KBM-7 (cell line): ENCODE measurements at places on chromosomes 13 and 19.

DNA sequence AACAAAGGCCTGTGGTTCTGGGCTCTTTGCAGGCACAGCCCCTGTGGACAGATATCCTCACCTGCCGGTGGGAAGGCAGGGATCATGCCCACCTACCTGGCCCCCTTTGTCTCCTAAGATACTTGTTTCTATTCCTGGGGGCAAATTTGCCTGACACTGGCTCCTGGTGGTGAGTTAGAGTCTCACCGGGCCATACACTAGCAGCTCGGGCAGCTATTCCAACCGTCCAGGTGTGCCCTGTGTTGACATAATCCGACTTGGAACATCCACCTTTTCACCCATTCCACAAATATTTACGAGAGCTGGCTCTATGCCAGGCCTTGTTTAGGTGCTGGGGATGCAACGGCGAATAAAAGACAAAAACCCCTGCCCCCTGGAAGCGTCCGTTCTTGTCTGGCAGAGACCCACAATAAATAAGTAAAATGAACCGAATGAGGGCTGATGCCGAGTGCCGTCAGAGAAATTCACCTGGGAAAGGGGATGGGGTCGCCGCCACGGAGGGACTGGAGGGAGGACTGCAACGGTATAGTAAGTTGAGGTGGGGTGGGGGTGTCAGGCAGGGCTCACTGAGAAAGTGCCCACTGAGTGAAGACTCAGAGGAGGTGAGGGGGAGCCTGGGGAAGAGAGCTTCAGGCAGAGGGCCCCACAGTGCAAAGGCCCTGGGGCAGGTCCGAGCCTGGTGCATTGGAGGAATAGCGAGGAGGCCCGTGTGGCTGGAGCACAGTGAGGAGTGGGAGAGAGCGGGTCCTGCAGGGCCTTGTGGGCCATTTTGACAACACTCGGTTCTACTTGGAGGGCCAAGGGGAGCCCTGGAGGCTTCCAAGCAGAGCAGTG lies 43.2 kb upstream of the RANBP3 start:
- no peak for DNase-seq

DNA sequence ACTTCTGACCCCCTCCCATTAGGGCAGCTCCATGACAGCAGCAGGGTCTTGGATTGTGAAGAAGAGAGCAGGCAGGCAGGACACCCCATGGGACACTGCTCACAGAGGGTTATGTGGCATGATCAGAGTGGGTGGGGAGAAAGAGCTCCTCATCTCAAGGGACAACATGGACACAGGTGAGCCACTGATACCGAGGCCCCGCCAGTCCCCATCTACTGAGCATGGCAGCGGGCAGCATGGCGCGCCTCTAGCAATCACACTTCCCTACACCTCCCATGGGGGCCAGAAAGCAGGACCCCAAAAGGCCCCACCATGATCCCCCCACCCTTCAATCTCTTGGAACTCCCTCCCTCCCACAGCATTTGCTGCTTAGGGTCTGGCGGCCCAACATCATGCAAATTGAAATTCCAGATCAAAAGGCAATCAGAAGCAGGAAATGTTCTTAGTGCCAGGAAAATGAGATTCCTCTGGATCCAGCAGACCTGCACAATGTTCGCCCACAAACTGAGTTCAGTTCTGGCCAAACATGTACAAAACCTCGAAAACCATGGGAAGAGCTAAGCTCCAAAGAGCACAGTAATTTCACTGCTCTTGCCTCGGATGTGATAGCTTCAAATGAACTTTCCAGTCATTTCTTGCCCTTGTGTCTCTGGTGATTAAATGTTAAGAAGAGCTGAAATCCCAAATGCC lies 14.8 kb downstream of the DOCK9 start:
- DNase-seq = no peak

DNA sequence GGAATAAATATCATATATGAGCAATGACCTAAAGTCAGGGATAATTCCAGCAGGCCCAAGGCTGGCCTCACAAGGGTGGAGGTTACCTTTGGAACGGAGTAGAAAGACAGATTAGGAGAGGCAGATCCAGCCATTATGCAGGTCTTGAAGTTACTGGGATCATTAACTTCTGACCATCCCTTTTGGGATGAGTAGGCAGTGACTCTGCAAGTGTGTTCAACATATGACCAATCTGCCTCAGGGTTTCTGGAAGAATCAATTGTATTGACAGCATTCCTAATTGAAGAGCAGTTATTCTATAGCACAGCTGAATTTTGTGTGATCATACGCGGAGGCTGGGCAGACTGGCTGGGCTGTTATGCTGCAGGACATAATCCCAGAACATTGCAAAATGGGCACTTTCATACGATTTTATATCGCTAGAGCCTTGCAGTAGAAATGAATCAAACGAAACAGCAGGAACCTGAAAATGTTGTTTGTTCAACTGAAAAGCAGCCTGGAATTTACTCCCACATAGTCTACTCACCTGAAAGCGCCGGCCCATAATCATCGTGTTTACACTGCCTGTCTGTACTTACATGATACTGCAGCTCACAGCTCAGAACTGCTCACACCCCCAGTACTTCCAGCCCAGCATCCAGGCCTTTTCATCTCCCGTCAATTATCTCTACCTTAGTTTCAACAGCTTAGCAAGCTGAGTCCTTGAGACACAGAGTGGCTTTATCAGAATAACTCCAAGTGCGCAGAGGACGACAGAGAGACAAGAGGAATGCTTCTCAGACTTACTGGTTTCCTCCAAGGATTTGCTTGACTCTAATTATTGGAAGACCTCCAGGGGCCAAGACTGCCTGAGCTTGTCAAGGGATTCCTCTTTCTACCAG lies 556.1 kb downstream of the EFNB2 start:
- no peak for DNase-seq

DNA sequence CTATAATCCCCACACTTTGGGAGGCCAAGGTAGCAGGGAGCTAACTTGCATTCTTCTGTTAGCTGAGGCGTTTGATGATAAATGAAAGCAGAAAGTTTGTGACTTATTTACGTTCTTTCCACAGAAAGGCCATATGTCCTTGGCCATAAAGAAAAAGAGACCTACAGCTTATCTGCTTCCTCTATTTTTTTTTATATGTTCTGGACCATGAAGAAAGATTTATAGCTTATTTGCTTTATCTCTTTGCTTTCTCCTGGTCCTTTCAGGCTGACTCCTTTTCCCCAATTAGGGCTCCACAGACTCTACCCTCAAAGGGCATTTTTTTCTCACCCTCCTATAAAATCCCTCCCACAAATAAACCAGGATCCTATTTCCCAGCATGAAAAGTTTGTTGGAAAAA lies 1.5 kb upstream of the ZNF616 start:
- no peak for DNase-seq

GRCh38 chr13:35723053-35723461 lies 246.6 kb upstream of the MAB21L1 start:
- no peak for DNase-seq

DNA sequence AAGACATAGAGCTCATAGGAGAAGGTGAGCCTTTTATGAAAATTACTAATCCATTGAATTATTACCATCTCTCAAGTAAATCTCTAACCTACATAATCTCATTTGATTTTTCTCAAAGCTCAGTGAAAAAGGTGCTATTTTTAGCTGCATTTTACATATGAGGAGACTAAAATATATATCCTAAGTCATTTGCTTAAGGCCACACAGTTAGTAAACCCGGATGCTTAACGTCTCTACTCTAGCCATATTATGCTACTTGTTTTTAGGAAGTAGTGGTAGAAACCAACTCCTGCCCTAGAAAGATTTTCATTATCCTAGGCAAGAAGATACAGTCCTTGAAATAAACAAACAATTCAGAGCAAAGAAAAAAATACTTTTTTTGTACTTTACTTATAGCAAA lies 108.9 kb downstream of the RBM26 start:
- DNase-seq = no peak

DNA sequence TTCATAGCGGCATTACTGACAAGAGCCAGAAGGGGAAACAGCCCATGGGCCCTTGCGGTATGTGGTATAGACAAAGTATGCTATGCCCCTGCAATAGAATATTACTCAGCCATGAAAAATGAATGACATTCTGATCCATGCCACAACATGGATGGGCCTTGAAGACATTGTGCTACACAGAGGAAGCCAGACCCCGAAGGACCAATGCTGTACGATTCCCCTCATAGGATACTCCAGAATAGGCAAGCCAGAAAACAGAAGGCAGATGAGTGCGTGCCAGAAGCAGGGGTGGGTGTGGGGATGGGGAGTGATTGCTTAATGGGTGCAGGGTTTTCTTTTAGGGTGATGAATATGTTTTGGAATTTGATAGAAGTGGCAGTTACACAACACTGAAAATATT lies 342.0 kb downstream of the TEX29 start:
- no peak for DNase-seq

DNA sequence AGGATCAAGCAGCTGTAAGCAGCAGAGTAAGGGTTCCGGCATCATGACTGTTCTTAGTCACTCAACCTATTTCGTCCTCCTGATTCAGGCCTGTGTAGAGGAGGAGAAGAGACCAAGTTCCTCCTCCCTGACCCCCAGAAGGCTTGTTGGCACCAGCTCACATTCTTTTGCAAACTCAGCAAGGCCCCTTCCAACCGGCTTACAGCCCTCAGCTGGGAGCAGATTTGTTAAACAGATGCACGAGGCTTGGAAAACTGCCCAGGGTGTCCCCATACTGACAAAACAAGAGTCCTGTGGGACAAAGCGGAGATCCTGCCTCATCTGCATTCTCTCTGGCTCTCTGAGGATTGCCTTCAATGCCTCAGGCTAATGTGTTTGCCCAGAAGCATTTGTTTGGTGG lies 113.2 kb upstream of the SOX21 start:
- DNase-seq = no peak

GRCh38 chr19:30314056-30314804 lies 58.0 kb upstream of the ZNF536 start:
- no peak for DNase-seq

GRCh38 chr19:16045893-16046292 lies 30.4 kb upstream of the TPM4 start:
- DNase-seq = no peak

GRCh38 chr19:54871696-54872095 lies 2.3 kb upstream of the FCAR start:
- no peak for DNase-seq

DNA sequence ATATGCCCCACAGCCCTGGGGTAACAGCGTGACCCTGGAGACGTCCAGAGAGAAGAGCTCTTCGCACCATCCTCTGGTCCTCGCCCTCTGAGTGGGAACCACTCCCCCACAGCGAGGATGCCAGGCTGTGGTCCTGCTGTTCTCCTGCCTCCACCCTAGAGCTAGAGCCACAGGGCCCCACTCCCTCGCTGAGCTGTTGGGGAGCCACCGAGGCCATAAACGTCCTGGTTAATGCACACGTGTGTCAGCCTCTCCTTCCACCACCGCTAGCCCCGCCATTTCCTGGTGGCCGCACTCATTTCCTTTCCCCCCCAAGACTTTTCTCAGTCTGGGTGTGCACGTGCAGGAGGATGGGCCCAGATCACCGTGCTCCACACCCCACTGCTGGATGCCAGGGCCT lies 11.5 kb downstream of the CEACAM16 start:
- no peak for DNase-seq

- DNase-seq = no peak
Measured at GRCh38 chr19:43395561-43395960, 19.1 kb upstream of the TEX101 start.

GRCh38 chr19:35451338-35452096 lies 3.5 kb downstream of the FFAR2 start:
- DNase-seq = no peak

- peak; percentile 6 for DNase-seq
Measured at GRCh38 chr13:26132756-26133155, 80.9 kb upstream of the SHISA2 start.
